ENCODE measurements at places on chromosomes 1 and 21. TPM values are rescaled to one million over a fixed set of nuclear protein-coding genes. Genes with fewer than 3 reads are reported as not detected.

The NFIA gene
- total RNA-seq, result 4.8 TPM

The AIM2 gene
- total RNA-seq, result 0.32 TPM

The CCDC181 gene
- total RNA-seq, result 0.86 TPM

The ATP6V1G3 gene
- total RNA-seq, result 0.43 TPM

All from fibroblast of villous mesenchyme (primary cell).